Vagina (tissue), 2 donors: ENCODE measurements at places on chromosomes 16 and 17. TPM values are rescaled to one million over a fixed set of nuclear protein-coding genes. Genes with fewer than 3 reads are reported as not detected.

ADAD2 gene
- not detected for total RNA-seq

HASPIN gene
- 0.74 TPM for total RNA-seq

ZPBP2 gene
- not detected for total RNA-seq

NXPH3 gene
- total RNA-seq: 18.4 TPM

DNA sequence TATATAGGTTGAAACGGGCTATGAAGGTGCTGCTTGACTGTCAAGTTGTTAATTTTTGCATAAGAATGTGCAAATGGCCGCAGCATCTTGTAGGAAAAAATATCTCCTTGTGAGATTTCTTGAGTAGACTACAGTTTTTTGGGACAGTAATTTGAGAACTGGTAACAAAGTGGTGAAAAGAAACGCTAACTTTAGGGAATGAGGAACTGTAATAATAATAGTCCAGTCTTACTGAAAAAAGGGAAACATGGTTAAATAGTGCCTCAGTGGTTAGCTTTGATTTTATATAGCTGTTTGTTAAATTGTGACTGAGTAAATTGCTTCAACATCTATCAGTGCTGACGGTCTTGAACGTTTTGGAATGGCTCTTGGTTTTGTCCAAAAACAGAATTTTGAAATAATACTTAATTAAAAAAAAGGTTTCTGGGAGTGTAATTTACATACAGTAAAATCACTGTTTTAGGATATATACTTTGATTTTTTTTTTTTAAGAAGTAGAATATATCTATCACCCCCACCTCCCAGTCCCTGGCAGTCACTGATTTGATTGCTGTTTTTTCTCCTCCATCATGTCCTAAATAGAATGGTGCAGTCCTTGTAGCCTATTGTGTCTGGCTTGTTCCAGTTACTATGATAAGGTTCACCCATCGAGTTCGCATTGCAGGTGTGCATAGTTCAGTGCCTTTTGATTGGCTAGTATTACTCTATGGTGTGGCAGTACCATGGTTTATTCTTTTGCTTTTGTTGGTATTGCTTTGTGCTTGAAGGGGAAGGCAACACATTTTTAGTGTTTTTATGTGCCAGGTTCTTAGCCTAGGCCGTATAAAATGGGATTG is 2.8 kb downstream of the HAPSTR1 start:
- H3K36me3 ChIP-seq: no peaks in the 10 kb centered on the region
- H3K27ac ChIP-seq: peak overlapping the region; percentile 100
- DNase-seq: no peak

- H3K27ac ChIP-seq: no peak overlapping the region
- no peaks in the 10 kb centered on the region for H3K36me3 ChIP-seq
- no peaks in the 10 kb centered on the region for H3K4me1 ChIP-seq
- no peaks in the 10 kb centered on the region for H3K27me3 ChIP-seq
- no peak overlapping the region for H3K4me3 ChIP-seq
- DNase-seq: no peak
Observed at GRCh38 chr16:89057738-89058137, 35.9 kb upstream of the ACSF3 start.

GRCh38 chr16:66376114-66376513 is 9.6 kb downstream of the CDH5 start:
- no peaks in the 10 kb centered on the region for H3K36me3 ChIP-seq
- DNase-seq: no peak
- no peaks in the 10 kb centered on the region for H3K27me3 ChIP-seq
- no peak overlapping the region for H3K27ac ChIP-seq

DNA sequence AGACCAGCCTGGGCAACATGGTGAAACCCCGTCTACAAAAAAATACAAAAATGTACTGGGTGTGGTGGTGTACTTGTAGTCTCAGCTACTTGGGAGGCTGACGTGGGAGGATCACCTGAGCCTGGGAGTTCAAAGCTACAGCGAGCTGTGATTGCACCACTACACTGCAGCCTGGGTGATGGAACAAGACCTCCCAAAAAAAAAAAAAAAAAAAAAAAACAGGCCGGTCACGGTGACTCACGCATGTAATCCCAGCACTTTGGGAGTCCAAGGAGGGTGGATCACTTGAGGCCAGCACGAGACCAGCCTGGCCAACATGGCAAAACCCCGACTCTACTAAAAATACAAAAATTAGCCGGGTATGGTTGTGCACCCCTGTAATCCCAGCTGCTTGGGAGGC is 12.7 kb upstream of the APPBP2 start:
- no peaks in the 10 kb centered on the region for H3K27me3 ChIP-seq
- H3K4me3 ChIP-seq: no peak overlapping the region
